Stimulated activated memory B cell treated with anti-CD40 and anti-IgM and Interleukin-4, amounts not matched to agents 10 μg/mL and 1 μg/mL and 100 μg/mL, for 72 hours (primary cell): ENCODE measurements at places on chromosomes 3 and 15.
A peak's percentile ranks its signal among the peaks of the same experiment; 100 is the strongest.

GRCh38 chr3:188510366-188510765 lies 356.4 kb downstream of the LPP start:
- no peak for ATAC-seq

DNA sequence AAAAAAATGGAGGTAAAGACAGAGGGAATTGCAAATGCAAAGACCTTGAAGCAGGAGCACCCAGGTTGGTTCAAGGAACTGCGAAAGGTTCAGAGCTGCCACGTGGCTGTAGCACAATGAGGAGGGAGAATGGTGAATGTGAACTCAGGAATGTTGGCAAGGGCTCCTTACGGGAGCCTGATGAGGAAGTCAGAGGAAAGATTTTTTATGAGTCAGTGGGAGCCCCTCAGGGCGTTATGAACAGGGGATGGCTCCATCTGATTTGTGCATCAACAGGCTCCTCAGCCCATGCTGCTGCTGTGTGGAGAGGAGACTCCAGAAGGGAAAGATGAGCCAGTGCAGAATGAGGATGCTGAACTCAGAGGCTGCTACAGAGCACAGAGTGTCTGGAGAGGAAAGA lies 194.4 kb downstream of the ARRDC4 start:
- no peak for ATAC-seq

- no peak for ATAC-seq
Measured at GRCh38 chr15:62636823-62637573, 405.5 kb upstream of the TPM1 start.

- ATAC-seq = no peak
Measured at GRCh38 chr3:161413127-161413854, 42.0 kb upstream of the SPTSSB start.

GRCh38 chr3:86867982-86868381 lies 123.0 kb downstream of the VGLL3 start:
- ATAC-seq = no peak

DNA sequence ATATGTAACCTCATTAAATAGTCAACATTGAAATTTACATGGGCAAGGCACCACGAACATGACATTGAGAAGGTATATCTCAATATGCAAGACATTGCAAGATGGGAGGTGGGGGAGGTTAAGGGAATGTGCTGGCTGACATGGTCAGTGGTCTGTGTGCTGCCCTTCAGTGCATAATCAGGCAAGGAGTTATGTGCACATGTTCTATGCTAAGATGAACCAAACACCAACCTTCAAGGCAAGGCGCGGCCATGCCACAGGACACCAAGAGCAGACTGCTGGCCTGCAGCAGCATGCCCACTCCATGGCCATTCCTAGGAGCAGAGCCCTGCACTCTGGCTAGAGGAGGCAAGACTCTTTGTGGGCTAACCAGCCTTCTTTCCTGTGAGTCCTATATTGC lies 40.9 kb upstream of the TSPAN3 start:
- no peak for ATAC-seq

GRCh38 chr15:98438326-98438725 lies 210.0 kb upstream of the IGF1R start:
- ATAC-seq = no peak

- no peak for ATAC-seq
Measured at GRCh38 chr3:109278546-109278945, 37.8 kb downstream of the DPPA2 start.

- no peak for ATAC-seq
Measured at GRCh38 chr3:161070252-161070930, 34.8 kb downstream of the B3GALNT1 start.

GRCh38 chr3:188972310-188972709 lies 199.5 kb upstream of the TPRG1 start:
- ATAC-seq = no peak

GRCh38 chr3:27315003-27315402 lies 54.2 kb downstream of the NEK10 start:
- no peak for ATAC-seq

GRCh38 chr3:69011096-69011730 lies 2.3 kb downstream of the EOGT start:
- ATAC-seq = no peak

- peak; percentile 89 for ATAC-seq
Measured at GRCh38 chr15:73908030-73908821, 18.0 kb upstream of the LOXL1 start.

DNA sequence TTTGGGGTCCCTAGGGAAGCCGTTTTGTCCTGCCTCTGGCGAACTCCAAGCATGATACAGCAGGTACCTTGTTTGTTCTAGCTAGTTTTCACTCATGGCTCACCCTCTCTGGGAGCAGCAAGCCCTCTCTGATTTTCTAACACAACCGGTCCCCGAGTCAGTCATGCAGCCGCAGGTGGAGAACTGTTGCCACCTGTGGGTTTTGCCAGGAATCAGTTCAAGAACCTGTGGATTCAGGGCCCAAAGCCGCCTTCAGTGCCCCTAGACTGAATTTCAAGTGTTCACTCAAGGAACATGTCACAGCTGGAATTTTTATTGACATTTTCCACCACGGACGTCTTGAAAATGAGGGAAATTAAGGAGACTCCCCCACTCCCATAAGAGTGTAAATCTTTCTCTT lies 13.3 kb upstream of the LRRK1 start:
- ATAC-seq = no peak

DNA sequence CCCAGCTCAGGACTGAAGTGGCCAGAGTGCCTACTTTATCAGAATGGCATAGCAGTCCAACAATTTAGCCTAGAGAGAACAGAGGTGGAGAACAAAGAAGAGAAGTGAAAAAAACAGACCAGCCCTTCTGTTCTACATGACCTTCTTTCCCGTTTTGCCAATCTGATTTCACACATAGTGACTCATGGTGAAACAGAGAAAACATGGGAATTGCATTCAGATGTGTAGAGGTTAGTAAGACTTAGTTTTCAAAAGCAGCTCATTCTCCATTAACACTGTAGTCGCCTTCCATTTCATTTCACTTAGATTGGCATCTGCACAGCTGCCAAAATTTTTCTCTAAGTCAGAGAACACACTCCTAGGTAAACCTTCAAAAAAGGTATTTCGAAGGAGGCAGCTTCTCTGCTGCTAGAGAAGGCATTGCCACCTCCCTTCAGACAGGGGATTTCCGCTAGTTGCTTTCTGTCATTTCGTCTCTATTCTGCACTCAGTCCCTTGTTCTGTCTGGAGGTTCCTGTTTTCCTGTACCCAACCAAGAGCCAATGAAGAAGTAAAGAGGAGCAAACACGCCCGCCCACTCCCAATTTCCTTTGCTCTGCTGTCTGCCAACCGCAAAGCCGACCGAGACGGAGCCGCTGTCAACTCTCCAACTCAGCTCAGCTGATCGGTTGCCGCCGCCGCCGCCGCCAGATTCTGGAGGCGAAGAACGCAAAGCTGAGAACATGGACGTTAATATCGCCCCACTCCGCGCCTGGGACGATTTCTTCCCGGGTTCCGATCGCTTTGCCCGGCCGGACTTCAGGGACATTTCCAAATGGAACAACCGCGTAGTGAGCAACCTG lies at the start of gene ARL6IP5:
Gene ARL6IP5, plus strand, starts transcription at position 612 of the 842 bp plus-strand sequence. Its CDS starts 111 bp downstream, at position 723.
- ATAC-seq = peak; percentile 87

DNA sequence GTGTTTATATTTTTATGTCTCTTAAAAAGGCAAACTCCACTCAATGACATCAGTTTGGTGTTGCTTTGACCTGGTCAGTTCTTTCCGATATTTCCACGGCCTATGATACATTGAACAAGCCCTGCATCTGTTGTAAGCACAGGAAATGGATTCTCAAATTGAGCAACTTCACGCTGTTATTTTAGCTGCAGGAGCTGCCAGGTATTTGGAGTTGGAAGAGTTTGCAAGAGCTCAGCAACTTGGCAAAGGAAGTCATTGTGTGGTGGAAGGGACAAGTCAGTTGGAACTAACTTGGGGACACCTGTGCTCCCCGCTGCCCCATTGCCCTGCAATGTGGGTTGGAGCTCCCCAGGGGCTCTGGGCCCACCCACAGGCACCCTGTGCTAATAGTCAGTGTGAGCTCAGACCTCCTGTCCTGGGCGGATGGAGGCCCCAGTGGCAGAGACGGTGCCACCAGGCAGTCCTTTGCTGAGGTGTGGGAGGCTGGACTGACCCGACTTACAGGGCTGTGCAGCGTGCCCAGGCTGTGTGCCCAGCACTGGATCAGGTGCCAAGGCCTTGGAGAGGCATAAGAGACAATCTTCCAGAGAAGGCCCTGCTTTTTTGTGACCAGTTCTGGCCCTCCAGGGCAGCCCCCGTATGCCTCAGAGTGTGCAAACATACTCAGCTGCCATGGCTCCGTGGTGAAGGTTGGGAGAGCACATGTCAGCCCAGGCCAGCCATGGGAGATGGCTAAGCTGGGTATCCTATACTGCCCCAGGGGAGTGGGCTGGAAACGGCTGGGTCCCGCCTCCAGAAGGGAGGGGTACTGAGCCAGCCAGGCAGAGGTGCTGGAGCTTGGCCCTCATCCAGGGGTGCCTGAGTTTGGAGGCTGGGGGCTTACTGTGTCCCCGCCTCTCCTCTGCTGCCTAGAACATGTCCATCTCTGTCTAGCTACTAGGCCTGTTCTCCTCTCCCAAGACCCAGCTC lies 43.5 kb downstream of the KY start:
- ATAC-seq = no peak

GRCh38 chr3:157282261-157283191 lies 122.6 kb upstream of the CCNL1 start:
- ATAC-seq = no peak

DNA sequence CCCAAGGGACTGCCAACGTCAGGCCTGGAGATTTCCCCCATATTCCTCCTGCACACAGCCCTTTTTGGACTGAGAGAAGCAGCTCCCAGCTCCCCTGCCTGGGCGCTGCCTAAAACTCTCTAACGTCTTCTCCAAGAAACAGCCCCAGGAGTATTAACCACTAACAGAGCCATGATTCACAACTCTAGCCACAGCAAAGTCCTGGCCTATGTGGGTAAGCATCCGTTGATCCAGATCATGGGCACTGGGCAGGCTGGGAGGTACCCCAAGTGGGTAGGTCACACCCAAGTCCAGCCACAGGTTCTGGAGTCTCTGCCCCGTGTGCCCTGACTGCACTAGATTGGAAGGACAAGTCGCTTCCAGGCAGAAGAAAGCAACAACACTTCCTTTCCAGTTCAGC lies 31.9 kb downstream of the NBEAL2 start:
- no peak for ATAC-seq

- no peak for ATAC-seq
Measured at GRCh38 chr3:186172353-186172752, 63.5 kb upstream of the ETV5 start.

GRCh38 chr15:71226536-71227455 lies 111.5 kb downstream of the THSD4 start:
- ATAC-seq = no peak

GRCh38 chr15:29749365-29750086 lies 72.7 kb downstream of the TJP1 start:
- peak; percentile 50 for ATAC-seq

- no peak for ATAC-seq
Measured at GRCh38 chr3:24810881-24811280, 316.2 kb upstream of the THRB start.

DNA sequence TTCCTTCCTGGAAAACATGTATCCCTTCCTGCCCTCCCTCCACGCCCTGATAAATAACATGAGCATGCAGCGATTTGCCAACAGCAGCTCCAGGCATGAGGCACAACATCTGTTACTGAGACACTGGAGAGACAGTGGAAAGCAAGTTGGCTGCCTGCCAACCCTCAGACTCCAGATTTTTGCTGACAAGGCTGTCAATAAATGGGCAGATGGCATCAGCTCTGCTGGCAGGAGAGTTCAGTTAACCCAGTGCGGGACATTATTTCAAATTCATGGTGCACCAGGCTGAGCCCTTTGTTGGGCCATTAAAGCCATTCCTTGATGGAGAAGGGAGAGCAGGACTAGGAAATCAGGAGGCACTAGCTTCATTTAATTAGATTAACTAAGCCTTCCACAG lies 293.3 kb downstream of the MEX3B start:
- ATAC-seq = no peak

GRCh38 chr3:71495708-71496472 lies 87.6 kb downstream of the FOXP1 start:
- ATAC-seq = no peak

DNA sequence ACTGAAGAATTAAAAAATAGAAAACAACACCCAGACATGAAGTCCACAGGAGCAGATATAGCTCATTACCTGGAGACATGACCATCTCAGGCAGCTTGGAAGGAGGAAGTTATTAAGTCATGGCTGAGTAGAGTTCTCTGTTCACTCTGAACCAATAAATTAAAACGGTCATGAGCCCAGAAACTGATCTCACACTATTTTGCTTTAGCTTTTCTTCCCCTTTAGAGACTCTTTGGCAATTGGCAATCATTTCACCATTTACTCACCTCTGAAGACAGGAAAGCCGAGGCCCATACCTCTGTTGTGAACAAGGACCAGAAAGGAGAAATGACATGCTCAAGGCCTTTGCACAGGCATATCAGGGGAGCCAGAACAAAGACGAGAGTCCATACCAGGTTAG lies 26.6 kb downstream of the CLDN18 start:
- ATAC-seq = peak; percentile 47

GRCh38 chr3:171865191-171865865 lies 22.2 kb downstream of the TMEM212 start:
- ATAC-seq = no peak

DNA sequence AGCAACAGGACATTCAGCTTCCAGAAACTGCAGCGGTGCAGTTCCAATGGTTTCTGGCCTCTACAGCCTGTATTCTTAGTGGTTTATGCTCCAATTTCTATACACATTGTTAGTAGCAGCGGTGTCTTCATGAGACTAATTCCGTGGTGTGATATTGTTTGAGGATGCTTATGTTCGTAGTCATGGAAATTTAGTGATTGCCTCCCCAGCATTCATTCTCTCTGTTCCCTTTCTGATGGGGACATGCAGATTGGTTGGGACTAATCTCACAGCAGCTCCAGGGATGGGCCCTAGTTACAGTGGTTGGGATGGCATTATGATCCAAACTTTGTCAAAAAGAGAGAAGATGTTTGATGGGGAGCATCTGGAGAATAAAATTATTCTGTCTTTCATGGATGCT lies 208.6 kb downstream of the CD47 start:
- no peak for ATAC-seq

- no peak for ATAC-seq
Measured at GRCh38 chr3:157354254-157354653, 82.4 kb upstream of the PTX3 start.

DNA sequence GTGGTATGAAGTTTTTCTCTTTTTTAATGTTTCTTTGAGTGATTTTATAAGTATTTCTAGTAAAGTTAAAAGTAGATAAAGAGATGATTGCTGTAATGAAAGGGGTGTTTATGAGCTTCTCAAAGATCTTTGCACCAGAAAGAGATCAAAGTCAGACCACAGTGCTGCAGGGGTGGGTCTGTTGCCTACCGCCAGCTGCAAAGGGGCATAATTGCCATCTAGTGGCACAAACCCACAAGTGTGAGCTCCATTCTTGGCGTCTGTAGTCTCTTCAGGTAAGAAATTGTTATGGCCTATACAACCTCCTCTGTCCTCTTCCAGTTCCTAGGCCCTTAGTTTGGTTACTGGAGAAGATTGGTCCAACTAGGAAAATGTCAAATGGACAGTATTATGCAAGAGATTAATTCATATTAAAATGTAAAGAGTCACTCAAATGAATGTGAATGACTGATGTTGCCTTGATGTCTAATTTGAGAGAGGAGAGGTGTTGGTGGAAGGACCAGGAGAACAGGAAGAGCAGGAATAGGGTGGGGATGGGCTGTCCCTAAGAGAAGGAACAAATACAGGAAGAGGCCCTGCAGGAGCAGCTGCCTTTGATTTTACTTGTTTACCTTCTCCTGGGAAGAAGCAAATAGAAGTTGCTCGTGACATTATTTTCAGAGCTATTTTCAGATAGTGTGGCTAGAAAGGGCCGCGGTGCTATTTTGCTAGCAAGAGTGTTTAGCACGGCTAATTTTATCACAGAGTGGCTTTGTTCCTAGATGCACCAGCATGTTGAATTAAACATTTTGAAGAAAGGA lies 53.0 kb upstream of the GSK3B start:
- ATAC-seq = peak; percentile 63
